Stimulated activated CD8-positive, alpha-beta memory T cell treated with anti-CD3 and anti-CD28 coated beads, Interleukin-15, amount 100 ng/mL, for 48 hours (primary cell): ENCODE measurements at places on chromosomes 6 and 20.

GRCh38 chr6:96013531-96013930 is 2.2 kb upstream of the FUT9 start:
- no peak for DNase-seq

DNA sequence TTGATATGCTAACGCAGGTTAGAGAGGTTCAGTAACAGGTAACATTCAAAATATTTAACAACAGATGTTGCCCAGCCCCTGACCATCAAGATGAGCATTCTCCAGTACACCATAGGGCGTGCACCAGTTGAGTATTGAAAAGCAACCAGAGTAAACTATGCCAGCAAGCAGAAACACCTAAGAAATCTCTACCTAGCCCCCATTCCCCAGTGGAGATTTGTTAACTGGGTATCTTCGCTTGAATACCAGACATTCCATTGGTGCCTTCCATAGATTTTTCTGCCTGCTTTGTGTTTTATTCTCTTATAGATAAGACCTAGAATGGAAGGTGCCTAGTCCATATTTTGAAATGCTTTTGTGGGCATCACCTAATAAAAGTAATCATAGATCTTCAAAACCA is 623.9 kb downstream of the KIF16B start:
- DNase-seq: no peak

- no peak for DNase-seq
Measured at GRCh38 chr6:6656287-6656686, 67.8 kb downstream of the LY86 start.

DNA sequence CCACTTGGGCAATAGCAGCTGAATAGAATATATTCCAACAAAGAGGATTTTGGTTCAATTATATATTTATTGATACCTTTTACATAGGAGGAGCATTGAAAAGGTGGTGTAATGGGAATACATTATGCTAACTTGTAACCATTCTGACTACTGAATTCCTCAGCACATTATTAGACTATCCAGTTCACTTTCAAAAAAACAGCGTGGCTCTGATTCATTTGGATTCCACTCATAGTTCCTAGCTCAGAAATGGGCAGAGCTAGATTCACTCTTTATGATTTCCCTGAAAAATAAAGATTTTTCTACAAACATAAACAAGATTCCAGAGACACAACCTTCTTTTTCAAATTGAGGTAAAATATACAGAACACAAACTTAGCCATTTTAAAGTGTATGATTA is 9.2 kb upstream of the TRERF1 start:
- DNase-seq: no peak

- DNase-seq: no peak
Measured at GRCh38 chr20:33676121-33676520, 1.9 kb upstream of the NECAB3 start.

DNA sequence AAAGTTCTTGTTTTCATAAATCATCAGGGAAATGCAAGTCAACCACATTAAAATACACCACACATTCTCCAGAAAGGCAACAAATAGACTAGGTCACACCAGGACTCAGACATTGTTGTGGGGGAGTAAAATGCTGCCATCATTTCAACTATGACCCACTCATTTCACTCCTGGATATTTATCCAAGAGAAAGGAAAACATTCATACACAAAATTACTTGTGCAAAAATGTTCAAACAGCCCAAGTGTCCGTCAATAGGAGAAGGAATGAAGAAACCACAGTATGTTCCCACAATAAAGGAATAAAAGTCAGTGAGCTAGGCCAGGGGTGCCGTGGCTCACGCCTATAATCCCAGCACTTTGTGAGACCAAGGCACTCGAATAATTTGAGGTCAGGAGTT is 81.5 kb upstream of the QKI start:
- no peak for DNase-seq

DNA sequence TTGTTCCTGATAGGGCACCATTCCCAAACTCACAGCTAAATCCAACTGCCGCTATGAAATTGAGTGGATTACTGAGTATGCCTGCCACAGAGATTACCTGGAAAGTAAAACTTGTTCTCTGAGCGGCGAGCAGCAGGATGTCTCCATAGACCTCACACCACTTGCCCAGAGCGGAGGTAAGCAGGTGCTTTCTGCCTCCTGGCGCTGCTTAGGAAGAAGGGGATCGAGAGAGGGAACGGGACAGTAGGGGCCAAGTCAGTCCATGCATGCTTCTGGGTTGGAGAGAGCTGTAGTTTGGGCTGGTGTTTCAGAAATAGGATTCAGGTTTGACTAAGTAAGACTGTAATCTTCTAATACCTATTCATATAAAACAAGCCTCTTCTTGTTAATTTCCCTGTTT is 63.7 kb downstream of the IGF2R start:
- no peak for DNase-seq

- no peak for DNase-seq
Measured at GRCh38 chr6:126206504-126207246, 133.2 kb upstream of the CENPW start.

GRCh38 chr20:3071610-3072529 is at the start of gene OXT:
TSS of gene OXT (plus strand) at chr20:3071620. CDS start at chr20:3071656, 36 bp downstream.
- peak; percentile 49 for DNase-seq

DNA sequence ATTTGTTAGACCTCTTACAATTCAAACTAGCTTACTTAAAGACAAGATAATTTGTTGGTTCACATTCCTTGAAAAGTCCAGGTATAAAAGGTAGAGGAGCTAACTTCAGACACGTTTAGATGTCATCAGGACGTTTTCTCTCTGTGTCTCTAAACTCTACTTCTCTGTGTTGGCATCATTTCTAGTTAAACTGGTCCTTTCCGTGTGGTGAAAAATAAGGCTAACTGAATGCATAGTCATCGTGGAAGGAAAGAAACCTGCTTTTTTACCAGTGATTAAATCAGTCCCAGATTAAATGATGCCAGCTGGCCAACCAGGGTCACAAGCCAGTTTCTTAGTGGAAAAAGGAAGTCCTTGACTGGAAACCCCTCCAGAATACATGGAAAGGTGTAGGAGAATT is 168.4 kb upstream of the AHI1 start:
- DNase-seq: no peak

DNA sequence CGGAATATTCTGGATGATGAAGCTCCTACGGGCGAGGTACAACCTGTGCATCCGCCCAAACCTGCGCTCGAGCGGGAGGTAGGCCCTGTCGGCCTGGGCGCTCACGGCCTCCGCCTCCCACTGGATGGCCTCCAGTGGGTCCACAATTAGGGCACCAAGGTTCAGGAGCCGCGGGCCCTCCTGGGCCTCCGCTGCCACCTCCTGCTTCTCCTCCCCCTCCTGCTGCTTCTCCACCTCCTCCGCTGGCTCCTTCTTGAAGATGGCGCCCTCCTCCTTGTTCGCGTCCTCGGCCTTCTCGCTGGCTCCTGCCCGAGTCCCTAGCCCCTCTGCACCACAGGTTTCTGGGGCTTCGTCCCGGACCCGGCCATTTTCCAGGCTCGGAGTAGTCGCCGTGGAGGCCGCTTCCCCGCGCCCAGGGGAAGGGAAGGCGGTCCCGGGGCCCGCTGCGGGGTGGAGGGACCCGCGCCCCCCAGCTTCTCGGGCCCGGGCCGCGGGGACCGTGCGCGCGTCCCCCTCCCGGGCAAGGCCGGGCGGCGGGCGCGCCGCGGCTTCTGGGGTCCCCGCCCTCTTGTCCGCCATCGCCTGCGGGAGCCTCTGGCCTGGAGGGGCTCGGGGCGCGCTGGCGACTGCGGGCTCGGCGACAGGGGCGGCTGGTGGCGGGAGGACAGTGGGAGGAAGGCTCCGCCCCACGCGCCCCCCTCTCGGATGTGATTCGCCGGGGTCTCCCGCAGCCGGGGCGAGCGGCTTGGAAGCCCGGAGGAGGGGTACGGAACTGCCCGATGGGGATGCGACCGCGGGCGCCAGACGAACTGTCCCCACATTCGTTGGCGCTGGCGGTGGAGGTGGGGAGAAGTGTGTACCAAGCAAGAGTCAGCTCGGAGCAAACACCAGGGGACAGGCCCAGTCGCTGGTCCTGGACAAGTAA is 17.6 kb downstream of the PLAGL2 start:
- peak; percentile 41 for DNase-seq

- no peak for DNase-seq
Measured at GRCh38 chr6:56756219-56756789, 113.6 kb upstream of the DST start.

DNA sequence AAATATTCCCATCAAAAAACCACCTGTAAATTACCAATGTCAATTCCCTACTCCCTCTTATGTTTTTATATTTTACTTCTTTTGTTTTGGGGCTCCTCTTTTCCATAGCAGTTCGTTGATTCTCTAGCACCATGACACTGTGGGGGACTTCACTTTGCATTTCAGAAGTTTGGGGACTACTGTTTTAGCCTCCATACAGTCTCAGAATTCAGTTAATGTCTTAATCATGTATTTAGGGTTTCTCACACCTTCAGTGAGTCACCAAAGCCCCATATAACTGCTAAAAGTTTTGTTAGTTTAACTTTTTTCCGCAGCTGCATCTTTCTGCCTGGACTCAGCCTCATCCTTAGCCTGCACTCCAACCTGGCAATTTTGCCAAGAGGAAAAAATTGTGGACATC is 20.7 kb upstream of the AIG1 start:
- DNase-seq: no peak

- DNase-seq: no peak
Measured at GRCh38 chr6:111088668-111089003, 1.3 kb downstream of the SLC16A10 start.

- DNase-seq: peak; percentile 47
Measured at GRCh38 chr6:111793711-111794111, 79.5 kb downstream of the FYN start.

GRCh38 chr20:10242166-10242565 is 23.5 kb downstream of the SNAP25 start:
- no peak for DNase-seq

DNA sequence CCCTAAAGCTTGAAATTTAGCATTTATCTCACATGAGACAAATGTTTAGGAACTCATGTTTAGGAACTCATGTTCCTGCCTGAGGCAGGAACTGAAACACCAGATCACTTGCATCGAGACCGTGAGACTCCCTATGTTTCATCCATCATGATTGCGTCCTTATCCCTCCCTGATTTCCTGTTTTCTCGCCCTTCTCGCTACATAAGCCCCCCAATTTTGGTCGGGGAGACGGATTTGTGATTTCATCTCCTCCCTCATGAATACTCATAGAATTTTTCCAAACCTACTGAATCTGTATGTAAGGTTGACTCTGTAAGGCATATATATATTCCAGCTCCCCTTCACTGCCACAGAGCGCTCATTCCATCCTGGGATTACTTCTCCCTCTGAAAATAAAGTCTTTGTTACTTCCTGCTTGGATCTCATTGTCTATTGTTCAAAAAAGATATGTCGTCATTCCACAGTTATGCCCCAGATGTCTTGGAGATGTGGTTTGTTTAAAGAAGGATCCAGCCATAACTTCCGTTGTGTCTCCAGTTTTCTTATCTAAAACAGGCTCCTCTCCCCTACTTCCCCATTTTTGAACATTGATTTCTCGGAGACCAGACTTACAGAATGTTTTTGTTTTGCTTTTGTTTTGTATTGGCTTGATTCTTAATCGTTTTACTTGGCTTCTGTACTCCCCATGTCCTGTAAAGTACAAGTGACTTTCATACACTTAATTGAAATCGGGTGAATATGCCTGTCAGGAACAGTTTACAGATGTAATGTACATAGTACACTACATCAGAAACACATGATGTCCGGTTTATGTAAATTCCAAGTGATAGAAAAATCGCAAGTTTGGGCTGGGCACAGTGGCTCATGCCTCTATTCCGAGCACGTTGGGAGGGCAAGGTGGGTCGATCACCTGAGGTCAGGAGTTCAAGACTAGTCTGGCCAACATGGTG is 118.7 kb downstream of the HFE start:
- DNase-seq: no peak

- no peak for DNase-seq
Measured at GRCh38 chr20:59824711-59825562, 108.5 kb downstream of the SYCP2 start.

GRCh38 chr20:21684671-21685070 is 20.8 kb upstream of the PAX1 start:
- DNase-seq: no peak

GRCh38 chr20:38199501-38200390 is 34.7 kb upstream of the TGM2 start:
- no peak for DNase-seq

GRCh38 chr6:5785249-5785648 is 221.5 kb downstream of the NRN1 start:
- DNase-seq: no peak

- peak; percentile 47 for DNase-seq
Measured at GRCh38 chr6:31203345-31203979, 33.0 kb upstream of the POU5F1 start.

DNA sequence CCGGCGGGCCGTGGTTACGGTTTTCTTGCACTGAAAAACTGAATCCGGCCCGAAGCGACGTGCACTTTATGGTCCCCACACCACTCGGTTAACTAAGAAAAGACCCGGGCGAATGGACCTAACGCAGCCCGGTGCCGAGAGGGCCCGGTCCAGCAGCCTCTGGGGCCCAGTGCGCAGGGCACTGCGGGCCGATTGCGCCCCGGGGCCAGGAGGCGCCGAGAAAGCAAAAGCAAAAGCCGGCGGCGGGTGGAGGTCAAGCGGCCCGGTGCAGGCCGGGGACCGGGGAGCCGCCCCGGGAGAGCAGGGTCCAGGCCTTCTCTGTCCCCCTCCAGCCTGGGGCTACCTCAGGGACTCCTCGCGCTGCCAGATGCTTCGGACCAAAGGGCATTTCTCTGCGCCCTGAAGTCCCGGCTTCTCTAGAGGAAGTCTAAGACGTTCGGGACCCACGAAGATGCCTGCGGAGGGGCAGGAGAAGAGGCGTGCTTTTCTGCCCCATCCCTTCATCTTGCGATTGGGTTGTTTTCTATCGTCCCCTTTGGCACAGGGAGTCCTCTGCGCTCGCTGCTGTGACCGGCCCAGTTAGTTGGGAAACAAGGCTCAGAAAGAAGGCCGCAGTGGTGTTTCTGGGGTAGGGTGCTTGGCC is 4.4 kb downstream of the FOXF2 start:
- no peak for DNase-seq

DNA sequence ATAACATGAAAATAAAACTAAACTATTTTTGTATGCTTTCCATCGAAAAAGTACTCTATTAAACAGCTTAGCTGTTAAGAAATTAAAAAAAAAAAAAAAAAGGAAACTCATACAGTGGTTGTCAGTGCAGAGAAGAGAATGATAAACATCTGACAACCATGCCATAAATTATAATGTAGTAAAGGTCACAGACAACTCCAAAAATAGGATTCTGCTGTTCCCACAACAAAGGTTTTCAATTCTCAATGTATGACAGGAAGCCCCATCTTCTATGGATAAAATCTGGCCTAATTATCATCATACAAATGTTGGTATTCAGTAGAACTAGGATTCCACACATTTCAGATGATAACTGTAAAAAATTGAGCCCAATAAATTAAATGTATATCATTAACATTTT is 5.0 kb downstream of the PLN start:
- no peak for DNase-seq
